ENCODE measurements at places on chromosomes 4 and X.

GRCh38 chrX:101787934-101788333 lies 128.3 kb upstream of the ARMCX2 start:
- no peak for DNase-seq

- no peak for DNase-seq
Observed at GRCh38 chrX:57977992-57978391, 67.7 kb upstream of the ZXDA start.

GRCh38 chr4:3514806-3515501 lies 17.3 kb downstream of the LRPAP1 start:
- DNase-seq: no peak

DNA sequence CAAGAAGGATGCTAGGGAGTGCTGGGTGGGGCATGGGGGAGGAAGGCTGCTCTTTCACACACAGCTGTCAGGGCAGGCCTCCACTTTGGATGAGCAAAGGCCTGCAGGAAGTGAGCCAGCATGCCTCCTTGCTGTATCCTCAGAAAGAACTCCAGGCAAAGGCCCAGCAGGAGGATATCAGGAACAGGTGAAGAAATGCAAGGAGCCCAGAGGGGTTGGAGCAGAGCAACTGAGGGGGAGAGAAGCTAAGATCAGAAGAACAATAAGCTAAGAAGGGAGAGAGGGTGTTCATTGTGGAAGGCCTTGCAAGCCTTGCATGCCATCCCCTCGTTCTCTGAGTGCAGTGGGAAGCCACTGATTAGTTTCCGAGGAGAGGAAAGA lies 115.1 kb downstream of the CAMK2D start:
- no peak for DNase-seq

DNA sequence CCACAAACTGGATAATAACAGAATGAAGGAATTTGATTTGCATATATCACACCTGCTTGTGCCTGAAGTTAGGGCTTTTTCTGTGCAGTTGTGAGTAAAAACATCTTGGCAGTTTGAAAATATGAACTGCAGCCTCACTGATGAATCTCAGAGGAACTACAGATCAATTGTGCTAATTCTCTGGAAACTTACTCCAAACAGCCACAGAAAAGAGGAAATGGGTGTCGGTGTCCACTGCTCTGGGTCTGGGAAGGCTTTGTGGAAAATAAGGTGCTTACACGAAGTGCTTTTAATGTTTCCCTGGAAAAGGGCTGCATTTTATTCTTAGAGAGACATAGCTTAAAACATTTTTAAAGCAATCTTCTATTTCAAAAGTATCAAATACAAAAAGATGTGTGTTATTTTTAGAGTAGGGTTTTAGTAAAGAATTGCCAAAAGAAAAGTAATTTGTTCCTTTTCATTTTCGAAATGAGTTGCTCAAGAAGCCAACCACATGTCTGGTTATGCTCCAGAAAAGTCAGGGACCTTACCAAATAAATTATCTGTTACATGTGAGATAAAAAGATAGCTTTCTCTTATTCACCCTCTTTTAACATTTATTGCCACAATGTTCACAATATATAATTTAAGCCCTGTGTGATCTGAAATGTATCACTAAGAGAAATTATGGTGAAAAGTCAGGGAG lies 240.1 kb downstream of the FRAS1 start:
- DNase-seq: no peak

DNA sequence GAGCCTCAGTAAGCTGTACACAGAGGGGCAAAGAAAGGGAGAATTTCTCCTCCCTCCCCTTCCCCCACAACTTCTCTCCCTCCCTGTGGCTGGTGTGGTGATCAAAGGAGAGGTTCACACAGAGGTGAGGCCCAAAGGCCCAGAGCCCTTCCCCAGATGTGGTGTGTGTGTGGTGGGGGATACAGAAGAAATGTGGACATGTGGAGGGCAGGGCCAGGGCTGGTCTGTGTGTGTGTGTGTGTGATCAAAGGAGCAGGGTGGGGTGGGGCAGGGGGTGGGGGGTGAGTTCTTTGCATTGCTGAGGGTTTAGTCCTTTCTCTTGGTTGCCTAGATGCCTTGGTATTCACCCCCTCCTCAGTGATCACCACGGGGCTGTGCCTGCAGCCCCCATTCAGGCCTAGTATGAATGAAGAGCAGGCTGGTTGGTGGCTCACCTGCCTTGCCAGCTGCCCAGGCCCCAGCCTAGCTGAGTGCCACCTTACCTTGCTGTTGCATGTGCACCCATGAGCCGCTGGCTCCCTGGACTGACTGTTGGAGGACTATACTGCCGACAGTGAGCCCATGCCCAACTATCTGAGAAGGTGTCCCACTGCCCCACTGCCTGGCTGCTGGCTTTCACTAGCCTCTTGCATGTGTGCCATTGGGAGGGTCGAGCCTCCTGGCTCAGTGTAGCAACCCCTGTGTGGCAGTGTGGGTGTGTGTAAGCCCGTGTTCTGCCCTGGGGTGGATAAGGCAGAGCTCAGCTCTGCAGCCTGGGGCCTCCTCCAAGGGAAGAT lies 101.9 kb downstream of the EFNB1 start:
- no peak for DNase-seq

GRCh38 chr4:162497564-162498167 lies 333.9 kb upstream of the FSTL5 start:
- DNase-seq: peak; percentile 20

GRCh38 chrX:134443020-134443419 lies 16.9 kb upstream of the HPRT1 start:
- no peak for DNase-seq

DNA sequence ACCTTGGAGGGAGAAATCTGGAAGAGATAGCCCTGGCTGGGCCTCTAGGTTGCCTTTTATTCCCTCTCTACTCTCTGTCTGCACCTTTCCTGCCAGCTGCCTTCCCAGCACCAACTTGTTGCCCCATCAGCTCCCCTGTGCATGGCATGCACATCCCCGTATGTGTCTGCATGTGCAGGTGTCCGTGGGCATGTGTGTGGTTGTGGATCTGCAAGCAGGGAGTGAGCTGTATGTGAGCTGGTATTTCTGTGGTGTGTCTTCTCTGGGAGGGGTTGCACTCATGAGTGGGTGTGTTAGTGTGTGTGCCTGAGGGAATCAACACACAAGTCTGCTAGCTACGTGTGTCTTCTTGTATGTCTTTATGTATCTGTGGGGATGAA lies 9.9 kb downstream of the L1CAM start:
- DNase-seq: no peak

GRCh38 chr4:185011408-185011807 lies 6.9 kb upstream of the HELT start:
- no peak for DNase-seq

DNA sequence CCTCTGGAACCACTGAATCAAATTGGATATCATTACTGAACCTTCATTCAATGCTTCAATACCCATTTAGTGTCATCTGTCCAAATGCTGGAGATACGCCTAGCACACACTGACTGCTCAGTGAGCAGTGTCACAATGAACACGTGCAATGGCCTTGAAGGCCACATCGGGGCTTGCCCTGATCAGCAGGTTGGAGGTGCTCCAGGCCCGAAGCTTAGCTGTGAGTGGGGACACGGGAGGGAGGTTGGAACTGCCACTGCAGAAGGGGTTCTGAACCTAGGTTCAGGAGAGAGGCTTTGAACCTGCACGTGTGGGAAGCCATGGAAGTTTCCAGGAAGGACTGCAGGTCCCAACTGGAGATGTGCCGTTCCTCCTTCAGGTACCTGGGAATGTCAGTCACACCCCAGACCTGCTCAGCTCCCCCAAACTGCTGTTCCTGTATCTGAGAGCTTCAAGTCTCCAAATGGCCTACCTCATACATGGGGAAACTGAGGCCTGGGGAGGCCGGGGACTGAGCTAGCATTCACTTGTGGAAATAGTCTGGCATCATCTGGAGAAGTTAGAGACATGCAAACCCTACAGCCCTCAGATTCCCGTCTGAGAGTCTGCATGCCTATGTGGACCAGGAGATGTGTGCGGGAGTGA lies 1.9 kb upstream of the WAS start:
- DNase-seq: no peak

- no peak for DNase-seq
Observed at GRCh38 chrX:55056820-55057674, 17.8 kb upstream of the PAGE2B start.

DNA sequence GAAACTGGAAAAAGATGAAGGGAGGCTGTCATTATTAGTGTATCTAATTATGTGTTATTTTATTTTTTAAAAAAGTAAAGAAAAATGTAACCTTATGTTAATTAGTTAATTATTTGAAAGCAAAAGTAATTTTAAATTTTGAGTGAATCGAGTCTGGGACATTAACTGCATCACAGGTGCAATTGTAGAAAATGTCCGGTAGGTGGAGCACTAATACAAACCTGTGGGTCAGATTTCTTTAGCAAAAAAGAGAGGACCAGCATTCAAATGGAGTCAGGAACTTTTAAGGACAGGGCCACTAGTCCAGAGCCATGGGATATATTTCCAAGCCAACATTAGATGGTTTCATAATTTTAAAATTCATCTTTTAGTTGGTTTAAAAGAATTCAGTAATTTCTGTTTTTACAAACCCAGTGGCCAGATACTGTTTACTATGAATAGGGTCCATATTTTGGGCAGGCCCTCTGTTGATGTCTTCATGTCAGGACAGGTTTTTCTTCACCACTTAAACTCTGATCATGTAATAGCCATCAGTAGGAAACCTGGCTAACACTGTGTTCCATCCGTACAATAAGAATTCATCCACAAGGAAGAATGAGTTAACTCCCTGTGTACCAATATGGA lies 27.2 kb downstream of the BST1 start:
- DNase-seq: peak; percentile 6

DNA sequence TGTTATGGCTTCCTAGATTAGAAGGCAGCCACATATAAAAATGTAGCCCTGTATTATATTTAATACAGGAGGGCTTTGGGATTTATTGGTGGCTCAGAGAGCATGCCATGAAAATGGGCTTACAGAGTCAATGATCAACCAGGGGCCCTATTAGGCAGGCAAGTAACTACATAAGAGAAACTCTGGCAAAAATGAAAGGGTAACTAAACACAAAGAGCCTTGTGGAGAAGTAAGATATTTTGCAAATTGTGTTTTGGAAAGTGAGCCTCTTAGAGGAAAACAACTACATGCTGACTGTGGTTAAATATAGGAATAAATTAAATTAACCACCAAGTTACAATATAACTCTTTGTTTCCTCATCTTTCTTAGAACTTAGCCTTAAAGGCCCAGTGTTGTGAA lies 5.5 kb downstream of the SAT1 start:
- no peak for DNase-seq

DNA sequence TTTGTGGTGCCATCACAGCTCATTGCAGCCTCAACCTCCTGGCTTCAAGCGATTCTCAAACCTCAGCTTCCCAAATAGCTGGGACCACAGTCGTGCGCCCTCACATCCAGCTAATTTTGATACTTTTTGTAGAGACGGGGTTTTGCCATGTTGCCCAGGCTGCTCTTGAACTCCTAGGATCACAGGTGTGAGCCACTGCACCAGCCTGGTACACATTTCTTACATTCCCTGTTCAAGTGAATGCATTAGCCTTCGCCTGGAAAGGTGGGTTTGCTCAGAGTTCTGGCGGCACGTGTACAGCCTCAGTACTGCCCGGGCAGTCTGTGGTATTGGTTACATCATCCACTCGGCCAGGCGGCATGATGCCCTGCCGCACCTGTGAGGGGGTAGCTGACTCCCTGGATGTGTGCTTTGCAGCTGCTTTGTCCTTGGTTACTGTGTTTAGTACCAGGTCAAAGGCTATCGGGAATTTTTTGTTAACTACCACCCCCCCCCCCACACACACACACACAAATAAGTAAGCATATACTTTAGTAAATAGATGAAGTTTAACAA lies 57.1 kb downstream of the TNIP2 start:
- DNase-seq: no peak

- DNase-seq: no peak
Observed at GRCh38 chrX:40329616-40330015, 231.9 kb upstream of the BCOR start.

DNA sequence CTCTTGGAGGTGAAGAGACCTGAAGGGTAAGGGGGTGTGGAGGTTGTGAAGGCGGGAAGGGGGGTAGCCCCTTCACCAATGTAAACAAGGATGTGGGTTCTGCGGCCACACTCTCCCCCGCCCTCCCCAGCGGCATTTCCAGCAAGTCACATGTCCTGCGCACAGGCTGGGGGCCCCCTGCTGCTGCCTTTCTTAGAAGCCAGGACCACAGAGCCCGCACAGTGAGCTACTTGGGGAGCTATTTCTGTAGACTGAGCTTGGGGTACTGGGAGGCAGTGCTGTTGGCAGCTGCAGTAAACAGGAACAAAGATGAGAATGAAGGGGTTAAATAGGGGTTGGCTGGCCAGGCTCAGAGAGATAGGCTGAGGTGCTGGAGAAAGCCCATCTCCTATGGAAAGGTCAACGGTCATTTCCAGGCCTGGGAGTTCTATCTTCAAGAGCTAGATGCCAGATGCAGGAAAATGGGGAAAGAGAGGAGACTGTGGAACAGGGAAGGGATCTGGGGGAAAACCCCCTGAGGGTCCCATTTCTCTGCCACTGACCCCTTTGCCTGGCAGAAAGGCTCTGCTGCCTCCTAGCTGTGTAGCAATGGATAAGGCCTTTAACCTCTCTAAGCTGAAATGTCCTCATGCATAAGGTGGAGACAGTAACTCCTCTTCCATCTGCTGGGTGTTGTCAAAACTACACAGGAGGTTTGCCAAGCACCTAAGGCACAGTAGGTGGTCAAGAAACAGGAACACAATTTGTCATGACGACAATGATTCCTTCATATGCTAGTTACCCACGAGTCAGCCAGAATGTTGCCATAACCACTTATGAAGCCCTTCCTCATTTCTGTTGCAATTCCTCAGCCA lies 18.5 kb upstream of the PIM2 start:
- DNase-seq: no peak

GRCh38 chrX:9370893-9371292 lies 94.0 kb upstream of the TBL1X start:
- DNase-seq: no peak

DNA sequence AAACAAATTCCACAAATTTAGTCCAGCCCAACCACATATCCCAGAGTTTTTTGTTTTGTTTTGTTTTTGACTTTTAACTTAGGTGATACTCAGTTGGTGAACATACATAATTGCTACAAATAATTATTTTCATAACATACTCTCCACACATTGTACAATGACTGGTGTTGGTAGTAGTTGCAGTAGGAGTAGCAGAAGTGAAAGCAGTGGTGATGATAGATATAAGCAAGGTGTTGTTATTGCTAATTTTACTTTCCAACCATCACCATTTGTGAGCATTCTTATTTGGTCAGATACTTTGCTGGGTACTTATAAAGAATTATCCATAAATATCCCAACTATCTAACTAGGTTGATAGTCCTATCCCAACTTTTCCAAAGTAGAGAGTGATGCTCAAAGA lies 47.3 kb downstream of the ARHGAP24 start:
- DNase-seq: no peak
